ENCODE measurements at places on chromosomes 12 and 14.

DNA sequence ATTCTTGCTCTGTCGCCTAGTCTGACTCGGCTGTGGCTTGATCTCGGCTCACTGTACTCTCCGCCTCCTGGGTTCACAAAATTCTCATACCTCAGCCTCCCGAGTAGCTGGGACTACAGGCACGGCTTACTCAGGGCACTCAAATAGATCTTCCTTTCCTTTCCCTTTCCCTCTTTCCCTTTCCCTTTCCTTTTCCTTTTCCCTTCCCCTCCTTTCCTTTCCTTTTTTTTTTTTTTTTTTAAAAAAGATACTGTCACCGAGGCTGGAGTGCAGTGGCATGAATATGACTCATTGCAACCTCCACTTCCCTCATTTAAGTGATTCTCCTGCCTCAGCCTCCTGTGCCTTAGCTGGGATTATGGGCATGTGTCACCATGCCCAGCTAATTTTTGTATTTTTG, 86.0 kb downstream of the AEBP2 start:
- no peak for DNase-seq

DNA sequence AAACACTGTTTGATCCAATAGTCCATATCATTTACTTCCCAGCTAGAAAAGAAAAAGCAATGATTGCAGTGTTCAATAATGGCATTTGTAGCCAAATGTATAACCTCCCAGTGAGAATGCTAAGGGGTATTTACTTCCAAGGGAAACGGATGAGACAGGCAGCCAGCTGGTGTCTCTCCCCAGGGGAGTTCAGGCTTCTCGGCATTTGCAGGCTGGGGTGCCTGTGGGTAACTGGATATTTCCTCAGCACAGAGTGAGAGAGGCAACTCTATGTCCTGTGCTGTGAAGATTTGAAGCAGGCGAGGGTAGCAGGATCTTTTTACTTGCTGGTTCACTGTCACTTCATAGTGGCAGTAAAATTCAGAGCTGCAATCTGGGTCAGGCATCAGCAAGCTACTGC, 1455.6 kb upstream of the TMEM132C start:
- DNase-seq, result no peak

DNA sequence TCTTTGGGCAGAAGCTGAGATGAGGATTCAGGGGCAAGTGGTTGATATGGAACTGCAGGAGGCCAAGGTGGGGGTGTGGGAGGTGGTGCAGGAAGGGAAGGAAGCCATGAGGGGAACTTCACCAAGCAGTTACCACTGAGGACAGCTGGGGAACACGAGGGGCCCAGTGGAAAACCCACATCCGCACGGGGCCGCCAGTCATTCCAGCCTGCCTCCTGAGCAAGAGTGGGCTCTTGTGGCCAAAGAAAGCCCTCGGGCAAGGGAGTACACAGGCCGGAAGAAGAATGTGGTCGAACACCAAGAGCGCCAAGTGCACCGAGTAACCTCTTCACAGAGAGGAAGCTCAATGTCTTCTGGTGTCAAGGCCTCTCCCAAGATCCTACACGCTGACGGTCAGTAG, 252.2 kb upstream of the FOXN3 start:
- DNase-seq, result peak; percentile 23

GRCh38 chr12:27198036-27198435, 46.0 kb upstream of the STK38L start:
- DNase-seq, result no peak

GRCh38 chr14:35829449-35829848, 3.3 kb downstream of the BRMS1L start:
- DNase-seq, result no peak
